HT-29 (cell line): ENCODE measurements at places on chromosomes 4 and X.
A peak's percentile ranks its signal among the peaks of the same experiment; 100 is the strongest.

DNA sequence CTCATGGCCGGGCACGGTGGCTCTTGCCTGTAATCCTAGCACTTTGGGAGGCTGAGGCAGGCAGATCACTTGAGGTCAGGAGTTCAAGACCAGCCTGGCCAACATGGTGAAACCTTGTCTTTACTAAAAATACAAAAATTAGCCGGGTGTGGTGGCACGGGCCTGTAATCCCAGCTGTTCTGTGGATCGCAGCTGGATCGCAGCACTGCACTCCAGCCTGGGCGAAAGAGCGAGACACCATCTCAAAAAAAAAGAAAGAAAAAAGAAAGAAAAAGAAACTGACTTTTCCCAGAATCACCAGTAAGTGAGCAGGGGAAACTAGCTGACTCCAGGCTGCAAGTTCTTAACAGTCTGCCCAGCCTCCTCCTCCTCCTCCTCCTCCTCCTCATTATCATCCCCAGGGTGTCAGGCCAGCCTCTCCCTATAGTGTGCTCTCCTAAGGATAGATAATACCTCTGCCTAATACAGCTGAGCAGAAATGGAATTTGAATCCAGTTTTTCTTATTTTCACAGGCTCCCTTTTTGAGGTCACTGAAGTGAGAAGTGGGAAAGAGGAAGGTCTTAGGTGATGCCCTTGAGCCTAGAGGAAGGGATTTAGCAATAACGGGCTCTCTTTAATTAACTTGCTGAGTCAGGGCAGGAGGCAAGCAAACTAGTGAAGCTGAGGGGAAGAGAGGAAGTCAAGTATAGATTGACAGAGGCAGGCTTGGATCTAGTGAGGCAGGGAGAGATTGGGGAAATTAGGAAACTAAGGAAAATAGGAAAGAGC lies 11.8 kb upstream of the ELF2 start:
- DNase-seq, result no peak

- no peak for DNase-seq
These were observed 98.5 kb upstream of the ELOVL6 start for GRCh38 chr4:110296892-110297291.

DNA sequence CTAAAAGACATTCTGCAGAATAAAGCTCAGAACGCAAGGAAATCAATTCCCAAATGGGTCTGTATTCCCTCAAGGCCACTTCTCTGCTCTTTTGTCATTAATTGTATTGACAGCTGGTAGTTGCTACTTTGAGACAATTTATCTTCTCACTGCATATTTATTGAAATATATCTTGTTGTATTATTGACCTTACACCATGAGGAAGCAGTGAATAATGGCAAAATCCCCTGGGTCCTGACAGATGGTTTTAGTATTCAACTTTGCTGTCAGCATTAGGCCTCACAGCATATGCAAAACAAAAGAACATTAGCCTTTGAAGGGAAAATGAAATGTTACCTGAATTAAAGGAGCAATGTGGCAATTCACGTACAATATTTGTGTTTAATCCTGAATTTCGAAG lies 406.1 kb upstream of the TRAM1L1 start:
- no peak for DNase-seq

- no peak for DNase-seq
These were observed 25.1 kb downstream of the DCAF12L2 start for GRCh38 chrX:126141014-126141413.

- DNase-seq, result no peak
These were observed 371.7 kb downstream of the AFF2 start for GRCh38 chrX:148872161-148872535.

GRCh38 chr4:148376151-148376550 lies 66.1 kb downstream of the NR3C2 start:
- peak; percentile 76 for DNase-seq

- DNase-seq, result peak; percentile 47
These were observed 736.9 kb upstream of the MAGEB2 start for GRCh38 chrX:29478336-29479069.

DNA sequence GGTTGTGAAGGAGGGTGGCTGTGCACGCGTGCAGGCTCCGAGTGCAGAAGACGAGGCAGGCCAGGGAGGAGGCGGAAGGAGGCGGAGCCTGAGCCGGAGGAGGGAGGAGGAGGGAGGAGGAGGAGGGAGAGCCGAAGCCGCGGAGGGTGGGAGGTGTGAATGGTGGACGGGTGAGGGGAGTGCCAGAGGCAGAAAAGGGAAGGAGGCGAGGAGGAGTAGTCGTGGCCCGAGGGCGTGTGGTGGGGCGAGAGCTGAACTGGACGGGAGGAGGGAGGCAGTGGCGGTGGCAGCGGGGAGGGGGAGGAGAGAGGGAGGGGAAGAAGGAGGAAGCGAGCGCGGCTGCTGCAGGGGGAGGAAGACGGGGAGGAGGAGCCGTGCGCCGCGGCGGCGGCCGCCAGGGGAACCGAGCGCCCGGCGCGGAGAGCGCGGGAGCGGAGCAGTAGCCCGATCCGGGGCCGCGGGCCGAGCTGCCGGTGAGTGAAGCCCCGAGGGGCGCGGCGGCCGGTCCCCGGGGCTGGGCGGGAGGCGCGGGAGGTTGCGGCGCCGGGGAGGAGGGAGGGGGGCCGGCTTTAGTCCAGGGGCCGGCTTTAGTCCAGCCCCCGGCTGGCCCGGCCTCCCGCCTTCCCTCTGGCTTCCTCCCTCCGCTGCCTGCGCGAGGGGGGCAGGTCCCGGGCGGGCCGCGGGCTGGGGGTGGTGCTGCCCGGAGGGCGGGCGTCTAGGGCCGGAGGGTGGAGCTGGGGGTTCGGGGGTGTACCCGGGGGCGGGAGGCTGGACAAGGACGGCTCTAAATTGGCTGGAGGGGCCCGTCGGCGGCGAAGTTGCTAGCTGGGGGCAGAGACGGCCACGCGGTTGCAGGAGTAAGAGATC lies at the start of gene TMEM164:
TMEM164 (plus strand) TSS at position 815 of the 867 bp plus-strand sequence. CDS start 661 bp downstream, outside the sequence.
- DNase-seq, result peak; percentile 68

- DNase-seq, result no peak
These were observed 57.8 kb upstream of the PLAC1 start for GRCh38 chrX:134715930-134716619.

DNA sequence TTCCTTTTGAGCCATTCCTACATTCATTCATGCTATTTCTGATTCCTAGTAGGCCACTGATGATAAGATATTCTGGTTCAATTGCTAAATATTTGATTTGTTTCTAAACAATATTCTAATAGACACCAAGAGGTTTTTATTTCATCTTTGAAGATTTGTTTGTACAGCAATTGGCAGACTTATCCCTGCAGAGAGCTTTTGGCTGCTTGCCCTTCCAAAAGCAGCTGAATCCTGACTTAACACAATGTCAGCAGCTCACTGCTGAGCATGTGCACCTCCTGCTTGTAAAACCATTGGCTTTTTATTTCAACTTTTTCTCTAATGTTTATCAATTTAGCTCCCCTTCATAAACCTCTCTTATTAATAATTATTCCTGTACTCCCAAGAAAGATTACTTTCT lies 45.3 kb downstream of the MMRN1 start:
- no peak for DNase-seq

DNA sequence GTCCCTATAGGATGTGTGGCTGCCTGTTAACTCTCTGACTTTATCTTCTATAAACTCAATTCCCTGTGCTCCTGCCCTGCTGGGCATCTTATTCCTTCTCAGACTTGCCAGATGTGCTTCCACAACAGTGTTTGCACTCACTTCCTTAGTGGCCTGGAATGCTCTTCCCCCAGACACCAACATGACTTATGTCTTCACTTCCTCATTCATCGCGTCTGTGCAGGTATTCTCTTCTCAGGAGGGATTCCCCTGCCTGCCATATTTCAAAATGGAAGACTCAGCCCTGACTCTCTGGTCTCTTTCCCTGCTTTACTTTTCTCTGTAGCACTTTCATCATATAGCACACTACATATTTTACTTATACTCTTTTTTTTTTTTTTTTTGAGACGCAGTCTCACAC lies 344.0 kb downstream of the CENPC start:
- no peak for DNase-seq

- DNase-seq, result no peak
These were observed 14.8 kb downstream of the INTS6L start for GRCh38 chrX:135535077-135535940.

GRCh38 chr4:6855692-6856297 lies 53.8 kb upstream of the TBC1D14 start:
- peak; percentile 15 for DNase-seq

- no peak for DNase-seq
These were observed 154.4 kb upstream of the NOCT start for GRCh38 chr4:138861135-138861534.

GRCh38 chrX:331825-332495 lies 13.4 kb upstream of the GTPBP6 start:
- DNase-seq, result no peak

DNA sequence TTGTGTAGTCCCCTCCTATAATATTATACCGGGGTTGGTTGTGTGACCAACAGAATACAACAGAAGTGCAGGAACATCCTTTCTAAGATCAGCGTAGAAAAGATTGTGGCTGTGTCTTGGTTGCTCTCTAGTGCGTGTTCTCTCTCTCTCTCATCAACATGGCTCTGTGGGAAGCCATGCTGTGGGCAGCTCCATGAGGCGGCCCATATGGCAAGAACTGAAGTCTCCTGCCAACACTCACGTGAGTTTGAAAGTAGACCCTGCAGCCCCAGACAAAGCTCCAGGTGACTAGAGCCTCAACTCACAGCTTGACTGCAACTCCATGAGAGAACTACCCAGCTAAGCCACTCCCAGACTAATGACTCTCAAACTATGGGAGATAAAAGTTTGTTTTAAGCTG lies 118.7 kb downstream of the TSPAN5 start:
- DNase-seq, result no peak
